ENCODE measurements at places on chromosomes 5 and 9.

- no peak for DNase-seq
Measured at GRCh38 chr5:140024928-140025327, 18.2 kb downstream of the NRG2 start.

DNA sequence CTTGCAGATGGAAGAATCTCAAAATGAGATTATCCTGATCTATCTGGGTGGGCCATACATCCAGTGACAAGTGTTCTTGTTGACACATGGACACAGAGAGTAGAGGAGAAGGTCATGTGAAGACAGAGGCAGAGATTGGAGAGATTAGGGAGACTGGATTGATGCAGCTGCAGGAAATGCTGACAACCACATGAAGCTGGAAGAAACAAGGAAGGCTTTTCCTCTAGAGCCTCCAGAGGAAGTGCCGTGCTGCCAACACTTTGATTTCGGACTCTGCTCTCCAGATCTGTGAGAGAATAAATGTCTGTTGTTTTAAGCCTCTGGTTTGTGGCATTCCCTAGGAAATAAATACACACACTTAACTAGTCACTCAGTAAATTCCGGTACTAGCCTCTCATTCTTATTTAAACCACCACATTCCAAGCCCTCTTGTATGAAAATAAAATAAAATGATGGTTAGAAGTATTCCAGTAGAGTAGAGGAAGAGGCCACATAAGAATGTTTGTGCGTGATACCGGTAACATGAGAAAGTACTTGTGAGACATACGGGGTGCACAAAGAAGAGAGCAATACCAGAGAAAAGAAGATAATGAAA, 110.9 kb upstream of the DMAC1 start:
- DNase-seq, result no peak

GRCh38 chr5:52356311-52356918, 431.3 kb upstream of the ITGA1 start:
- DNase-seq, result no peak

DNA sequence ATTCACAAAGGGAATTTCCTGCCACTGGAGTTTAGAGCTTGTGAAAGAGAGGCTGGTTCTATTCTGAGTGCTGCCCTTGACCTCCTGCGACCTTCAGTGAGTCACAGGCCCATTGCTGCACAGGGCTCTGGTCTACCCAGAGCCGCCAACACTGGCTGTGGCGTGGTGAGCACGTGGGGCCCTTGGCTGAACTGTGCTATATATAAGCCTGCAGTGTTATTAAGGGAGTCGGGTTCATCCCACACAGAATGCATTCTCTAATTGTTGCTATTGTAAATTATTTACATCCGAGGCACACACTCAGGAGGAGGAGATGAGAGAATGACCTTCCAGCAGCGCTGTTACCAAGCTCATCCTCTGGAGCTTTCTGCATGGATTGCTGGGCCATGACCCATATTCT, 47.1 kb downstream of the BRINP1 start:
- no peak for DNase-seq

DNA sequence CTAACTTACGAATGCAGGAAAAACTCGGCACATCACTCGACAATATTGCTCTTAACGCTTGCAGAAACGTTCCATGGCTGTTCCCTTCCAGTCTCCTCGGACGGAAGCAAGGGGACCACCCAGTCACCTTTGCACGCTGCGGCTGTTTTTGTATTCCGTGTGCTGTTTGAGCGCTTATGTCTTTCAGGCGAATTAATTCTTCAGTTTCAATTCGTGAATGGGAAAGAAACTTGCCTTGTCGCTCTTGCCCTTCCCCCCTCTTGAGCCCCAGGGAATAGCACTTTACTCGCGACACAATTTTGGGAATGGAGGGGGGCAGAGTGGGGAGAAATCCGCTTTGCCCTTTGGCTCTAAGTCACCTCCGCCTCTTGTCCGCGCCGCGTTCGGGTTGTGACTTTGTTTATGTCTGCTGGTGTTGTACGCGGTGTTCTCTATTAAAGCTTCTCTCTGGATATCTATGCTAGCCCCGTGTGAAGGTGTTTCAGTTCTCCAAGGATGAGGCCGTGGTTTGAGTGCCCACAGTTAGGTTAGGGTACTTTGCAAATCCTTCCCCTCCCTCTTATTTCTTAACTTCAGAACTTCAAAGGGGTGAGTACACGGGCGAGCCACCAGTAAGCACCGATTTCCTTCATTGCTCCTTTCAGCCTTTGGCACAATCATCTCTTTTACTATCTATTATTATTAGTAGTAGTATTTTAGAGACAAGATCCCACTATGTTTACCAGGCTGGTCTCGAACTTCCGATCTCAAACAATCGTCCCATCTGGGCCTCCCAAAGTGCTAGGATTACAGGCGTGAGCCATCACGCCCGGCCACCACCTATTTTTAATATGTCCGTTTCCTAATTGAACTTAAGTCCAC, 2.7 kb downstream of the FOXB2 start:
- peak; percentile 53 for DNase-seq

DNA sequence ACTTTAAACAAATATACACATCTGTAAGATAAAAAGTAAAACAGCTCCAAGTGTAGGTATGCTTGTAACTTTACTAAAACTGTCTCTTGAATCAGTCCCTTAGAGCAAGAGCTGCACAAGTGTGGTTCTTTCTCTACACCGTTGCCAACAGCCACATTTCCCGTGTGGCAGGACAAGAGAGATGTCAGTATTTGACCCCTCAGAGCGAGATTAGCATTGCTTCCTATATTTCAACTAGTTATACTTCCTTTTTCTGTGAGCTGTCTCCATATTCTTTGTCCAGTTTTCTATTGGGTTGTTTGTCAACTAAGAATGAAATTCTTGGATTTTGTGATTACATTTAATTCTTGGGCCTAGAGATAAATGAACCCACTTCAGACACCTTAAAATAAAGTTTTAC, 8.0 kb downstream of the PLIN2 start:
- DNase-seq, result no peak

DNA sequence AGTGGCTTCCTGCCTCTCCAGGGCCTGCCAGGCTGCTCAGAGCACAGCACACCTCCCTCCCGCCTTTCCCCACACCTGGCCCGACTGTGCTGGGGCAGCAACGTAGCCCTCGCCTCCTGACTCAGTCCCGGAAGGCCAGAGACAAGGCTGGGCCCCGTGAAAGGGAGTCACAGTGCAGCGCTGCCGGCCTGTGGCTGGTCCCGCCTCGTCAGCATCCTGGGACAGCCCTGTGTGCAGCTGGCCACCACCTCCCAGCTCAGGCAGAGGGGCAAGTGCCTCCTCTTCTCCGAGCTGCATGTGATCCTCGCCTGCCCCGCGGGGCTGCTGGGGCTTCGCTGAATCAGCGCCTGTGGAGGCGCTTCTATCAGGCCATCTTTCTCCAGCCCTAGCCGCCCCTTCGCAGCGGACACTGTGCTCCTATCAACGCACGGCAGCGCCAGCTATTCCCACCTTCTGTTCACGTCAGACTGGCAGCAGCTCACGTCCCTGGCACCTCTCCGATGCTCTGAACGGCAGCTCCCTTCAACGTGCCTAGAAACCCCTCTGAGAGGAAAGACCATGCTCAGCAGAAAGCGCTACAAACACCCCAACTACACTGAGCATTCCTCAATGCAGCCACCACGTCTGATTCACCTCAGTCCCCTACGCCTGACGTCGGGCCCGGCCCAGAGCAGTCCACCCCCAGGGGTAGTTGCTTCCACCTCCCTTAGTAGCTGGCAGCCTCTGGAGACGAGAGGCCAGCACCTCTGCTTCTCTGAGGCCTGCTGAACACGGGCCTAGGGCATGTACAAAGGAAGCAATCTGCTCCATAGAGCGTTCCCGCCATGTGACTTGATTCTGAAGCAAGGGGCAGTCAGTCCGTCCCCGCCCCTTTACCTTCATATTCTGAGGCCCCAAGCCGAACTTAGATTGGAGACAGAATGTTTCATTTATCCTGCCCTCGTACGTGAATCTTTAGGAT, 78.8 kb downstream of the GPR21 start:
- DNase-seq, result no peak

DNA sequence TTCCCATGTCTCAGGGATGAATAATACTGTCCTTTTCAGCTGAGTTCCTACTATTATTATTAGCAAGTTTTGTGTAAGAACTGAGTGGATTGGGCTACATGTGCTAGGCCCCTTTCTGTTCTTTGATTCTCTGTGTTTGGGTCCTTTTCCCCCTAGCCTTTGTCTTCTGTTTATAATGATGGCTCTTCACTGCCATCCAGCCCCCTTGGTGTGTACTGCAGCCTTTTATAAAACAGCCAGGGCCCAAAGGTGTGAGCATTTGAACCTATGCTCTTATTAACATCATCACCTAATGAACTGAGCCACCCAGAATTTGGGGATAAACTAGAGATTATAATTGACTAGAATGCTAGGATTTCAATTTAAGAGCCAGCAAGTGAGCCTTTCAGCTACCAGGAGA, 52.6 kb downstream of the PLAC8L1 start:
- peak; percentile 10 for DNase-seq

DNA sequence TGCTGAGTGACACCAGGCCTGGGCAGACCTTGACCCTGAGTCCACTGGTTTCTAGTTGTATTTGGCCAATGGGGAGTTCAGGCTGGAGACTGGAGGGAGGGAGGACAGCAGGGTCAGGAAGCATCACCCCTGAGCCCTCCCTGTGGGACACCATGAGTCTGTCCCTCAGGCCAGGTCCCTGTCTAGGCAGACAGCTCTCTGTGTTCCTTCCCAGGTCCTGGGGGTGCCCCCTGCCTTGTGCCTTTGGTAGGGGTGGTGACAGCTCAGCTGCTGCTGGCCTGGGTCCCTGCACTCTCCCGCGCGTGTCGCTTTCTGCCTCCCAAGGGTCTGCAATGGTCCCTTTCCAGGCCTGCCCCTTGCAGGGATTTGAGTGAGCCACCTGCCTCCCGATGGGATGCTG, 125.5 kb downstream of the OLFM1 start:
- no peak for DNase-seq

- no peak for DNase-seq
Measured at GRCh38 chr5:171445644-171446516, 26.4 kb downstream of the FGF18 start.

DNA sequence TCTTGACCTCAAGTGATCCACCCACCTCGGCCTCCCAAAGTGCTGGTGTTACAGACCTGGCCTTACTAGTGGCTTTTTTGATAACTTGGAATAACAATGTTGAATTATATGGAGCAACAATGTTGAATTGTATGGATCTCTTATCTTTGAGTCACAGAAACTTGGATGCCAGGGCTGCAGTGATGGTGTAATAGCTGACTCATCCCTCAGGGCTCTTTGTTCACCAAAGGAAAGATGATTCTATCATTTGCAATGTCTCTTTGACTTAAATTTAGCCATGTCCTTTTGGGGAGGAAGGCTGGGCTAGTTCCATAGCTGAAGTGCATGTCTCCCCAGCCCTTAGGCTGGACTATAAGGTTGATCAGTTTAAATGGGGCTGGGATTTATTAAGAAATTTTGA, 172.3 kb downstream of the PDZD2 start:
- DNase-seq, result no peak

GRCh38 chr9:113807173-113808061, 68.7 kb upstream of the ZNF618 start:
- peak; percentile 58 for DNase-seq

DNA sequence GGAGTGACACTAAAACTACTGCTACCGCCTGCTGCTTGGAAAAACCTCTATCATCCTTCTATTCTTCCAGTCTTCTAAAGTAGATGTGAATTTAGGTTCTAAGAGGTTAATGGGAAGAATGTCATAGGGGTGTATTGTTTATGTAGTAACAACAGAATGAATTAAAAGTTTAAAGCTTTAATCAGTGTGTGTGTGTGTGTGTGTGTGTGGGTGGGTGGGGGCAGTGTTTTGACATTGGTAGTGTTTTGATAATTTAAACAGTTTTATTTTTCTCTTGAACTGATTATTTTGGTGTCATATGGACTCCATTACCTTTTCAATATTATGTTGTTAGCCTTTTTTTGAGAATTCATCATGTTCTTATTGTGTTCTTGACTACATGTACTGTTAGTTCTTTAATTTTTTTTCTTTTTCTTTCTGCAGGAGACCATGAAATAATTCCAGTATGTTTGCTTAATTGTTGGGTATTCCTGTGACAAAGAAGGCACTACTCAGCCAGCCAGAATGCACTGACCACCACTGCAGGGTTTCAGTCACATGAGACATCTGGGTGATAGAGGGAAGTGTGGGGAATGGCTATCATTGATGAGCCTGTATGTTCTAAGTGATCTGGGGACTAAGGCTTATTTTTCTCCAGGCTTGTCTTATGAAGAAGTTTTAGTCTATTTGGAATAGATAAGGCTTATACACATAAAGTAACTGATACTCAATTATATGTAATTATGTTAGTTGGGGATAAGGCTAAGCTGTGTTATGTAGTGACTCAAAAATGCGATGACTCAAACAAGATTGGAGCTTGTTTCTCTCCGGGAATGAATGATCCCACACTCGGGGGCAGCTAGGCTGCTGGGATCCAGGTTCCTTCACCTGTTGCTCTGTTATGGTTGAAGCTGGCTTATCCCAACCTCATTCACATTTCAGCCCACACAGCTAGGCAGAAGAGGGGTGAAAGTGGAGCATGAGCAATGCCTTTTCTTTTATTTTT, 50.2 kb upstream of the ACTBL2 start:
- DNase-seq, result no peak

DNA sequence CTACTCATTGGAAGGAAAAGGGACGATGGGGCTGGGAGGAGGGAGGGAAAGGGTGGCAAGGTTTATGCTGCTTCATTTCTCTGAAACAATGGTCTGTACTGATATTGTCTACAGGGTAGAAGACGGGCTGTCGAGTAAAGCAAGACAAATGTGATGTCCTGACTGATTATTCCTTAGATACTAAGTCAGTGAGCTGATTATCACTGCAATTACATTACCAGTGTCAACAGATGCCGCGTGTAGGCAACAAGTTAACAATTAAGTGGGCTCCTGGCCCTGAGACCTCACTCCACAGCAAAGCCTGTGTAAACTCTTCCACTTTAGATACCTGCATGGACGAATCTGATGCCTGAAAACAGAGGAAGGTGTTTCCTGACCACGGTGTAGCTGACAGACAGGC, 602.8 kb downstream of the IRX1 start:
- DNase-seq, result no peak

Measured in activated CD8-positive, alpha-beta memory T cell treated with anti-CD3 and anti-CD28 coated beads, Interleukin-2, amount 50 U/mL, for 48 hours (primary cell).